NCI-H524 treated with DMSO at 0.1 percent for 48 hours (cell line): ENCODE measurements at places on chromosomes 12 and 14.

DNA sequence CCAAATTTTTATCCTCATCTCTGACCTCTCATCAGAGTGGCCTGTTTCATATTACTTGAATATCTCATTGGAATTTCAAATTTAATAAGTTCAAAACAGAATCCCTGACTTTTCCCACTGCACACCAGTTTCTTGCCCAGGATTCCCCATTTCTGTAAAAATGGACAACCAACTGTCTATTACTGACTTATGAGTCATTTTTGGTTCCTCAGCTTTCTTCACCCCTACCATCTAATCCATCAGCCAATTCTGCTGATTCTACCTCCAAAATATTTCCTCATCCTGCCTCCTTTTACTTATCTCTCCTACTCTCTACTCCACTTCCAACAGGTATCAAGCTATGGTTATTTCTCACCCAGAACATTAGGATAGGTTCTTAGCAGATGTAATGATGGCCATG lies 44.2 kb downstream of the TMX1 start:
- DNase-seq: no peak

DNA sequence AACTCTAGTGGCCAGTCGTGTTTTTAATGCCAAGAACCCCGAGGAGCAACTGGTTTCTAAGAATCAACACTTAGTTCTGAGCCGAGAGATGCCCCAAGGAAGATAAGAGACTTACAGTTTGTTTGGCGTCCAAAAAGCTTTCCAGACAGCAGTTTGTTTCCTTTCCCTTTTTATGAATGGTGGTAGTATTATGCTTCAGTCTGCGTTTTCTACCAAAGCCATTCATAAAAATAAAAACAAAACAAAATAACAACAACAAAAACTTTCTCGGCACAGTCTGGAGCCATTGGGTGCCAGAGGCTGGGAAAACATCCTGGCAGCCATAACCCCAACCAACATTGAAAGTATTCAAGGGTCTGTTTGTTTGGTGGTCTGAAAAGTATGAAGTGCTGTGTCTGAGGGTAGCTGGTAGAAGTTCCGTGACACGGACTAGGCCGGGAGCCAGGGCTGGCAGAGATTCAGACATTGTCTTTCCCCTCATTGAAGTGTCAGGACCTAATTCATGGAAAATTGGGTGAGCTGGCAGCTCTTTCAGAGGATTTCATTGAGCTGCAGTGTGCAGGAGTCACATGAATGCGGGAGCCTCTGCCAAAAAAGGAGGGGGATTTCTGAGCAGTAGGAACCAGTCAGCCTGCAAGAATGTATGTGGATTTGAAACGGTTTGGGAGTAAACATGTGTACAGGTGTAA lies 124.2 kb downstream of the HMGA2 start:
- DNase-seq: no peak

DNA sequence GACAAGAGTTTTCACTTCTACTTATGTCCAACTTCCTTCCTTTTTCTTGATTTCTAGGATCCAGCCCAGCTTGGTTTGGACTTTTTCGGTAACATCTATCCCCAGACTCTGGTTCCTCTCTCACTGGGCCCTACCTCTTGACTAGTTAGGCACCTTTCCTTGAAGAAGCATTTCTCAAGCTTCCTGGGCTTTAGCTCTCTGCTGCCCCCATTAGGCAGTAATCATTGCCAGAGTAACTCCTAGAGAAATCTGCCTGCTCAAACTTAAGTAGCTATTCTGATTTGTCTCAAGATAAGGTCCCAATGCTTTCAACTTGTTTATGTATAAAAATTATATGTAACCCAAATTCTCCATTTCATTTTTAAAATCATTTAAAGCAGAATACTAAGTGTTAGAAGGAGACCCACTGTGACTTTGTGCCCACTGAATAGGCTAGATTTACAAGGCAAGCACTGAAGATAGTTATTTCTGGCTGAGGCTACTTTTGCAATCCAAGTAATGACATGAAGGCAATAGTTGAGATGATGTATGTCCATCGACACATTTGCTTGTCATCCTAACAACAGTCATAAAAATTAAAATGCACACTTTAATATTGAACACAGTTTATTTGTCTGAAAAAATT lies 275.0 kb upstream of the G2E3 start:
- DNase-seq: no peak

GRCh38 chr12:103877934-103878510 lies 37.0 kb upstream of the NT5DC3 start:
- peak; percentile 19 for DNase-seq

DNA sequence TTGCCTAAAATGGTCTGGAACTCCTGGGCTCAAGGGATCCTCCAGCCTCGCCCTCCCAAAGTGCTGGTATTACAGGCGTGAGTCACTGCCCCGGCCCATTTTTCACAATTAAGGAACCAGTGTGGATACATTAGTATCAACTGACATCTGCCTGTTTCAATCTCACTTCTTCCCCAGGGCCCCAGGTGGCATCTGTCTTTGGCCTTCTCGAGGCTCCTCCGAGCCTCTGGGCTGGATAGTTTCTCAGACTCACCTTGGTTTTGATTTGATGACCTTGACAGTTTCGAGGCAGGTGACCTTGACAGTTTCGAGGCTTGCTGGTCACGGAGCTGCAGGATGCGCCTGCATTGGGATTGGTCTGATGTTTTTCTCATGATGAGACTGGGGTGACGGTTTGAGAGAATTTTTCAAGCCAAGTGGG lies 41.0 kb upstream of the NCOR2 start:
- no peak for DNase-seq

DNA sequence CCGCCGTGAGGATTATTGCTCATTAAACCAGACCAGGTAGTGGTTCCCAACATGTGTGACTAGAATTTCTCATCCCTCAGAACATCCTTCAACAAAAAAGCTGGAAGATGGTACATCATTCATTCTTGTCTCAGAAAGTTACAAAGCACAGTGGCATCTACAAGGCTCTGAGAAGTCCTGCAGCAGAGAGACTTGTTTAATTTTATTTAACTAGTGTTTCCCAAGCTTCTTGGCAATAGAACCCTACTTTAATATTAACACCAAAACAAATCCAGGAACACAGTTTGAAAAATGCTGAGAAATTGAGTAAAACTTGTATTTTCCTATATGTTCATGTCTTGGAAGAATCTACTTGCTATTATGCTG lies 54.8 kb downstream of the PLXNC1 start:
- DNase-seq: no peak

GRCh38 chr12:65125975-65126374 lies 4.9 kb upstream of the WIF1 start:
- no peak for DNase-seq

DNA sequence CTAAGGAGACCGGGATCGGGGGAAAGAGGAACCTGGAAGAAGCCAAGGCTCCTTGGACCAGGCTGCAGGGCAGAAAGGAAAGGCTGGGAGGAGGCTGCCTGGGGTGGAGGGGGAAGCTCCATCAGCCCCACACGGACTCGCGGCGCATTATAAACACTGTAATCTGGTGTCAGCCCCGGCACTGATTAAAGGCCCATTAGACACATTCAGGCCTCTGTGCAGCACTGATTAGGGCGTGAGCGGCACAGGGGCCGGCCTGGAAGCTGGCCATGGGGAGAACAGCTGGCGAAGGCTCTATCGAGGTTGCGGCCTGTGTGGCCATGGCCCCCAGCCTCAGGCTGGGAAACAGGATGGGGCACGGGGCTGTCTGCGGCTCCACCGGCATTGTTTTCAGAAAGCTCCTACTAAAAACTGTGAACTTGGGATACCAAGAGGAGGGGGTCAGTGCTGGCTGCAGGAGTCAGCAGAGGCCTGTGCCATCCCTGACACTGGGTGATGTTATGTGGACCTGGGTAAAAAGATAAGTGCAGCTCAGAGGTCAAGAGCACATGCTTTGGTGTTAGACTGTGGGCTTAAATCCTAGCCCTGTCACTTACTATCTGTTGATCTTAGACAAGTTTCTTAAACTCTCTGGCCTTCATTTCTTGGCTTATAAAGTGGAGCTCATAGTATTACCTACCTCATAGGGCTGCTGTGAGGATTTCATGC lies 10.6 kb downstream of the ACVRL1 start:
- DNase-seq: no peak

GRCh38 chr12:15368812-15369211 lies 46.5 kb downstream of the PTPRO start:
- DNase-seq: no peak

- no peak for DNase-seq
These were observed 33.3 kb downstream of the ATP2A2 start for GRCh38 chr12:110314308-110314707.

DNA sequence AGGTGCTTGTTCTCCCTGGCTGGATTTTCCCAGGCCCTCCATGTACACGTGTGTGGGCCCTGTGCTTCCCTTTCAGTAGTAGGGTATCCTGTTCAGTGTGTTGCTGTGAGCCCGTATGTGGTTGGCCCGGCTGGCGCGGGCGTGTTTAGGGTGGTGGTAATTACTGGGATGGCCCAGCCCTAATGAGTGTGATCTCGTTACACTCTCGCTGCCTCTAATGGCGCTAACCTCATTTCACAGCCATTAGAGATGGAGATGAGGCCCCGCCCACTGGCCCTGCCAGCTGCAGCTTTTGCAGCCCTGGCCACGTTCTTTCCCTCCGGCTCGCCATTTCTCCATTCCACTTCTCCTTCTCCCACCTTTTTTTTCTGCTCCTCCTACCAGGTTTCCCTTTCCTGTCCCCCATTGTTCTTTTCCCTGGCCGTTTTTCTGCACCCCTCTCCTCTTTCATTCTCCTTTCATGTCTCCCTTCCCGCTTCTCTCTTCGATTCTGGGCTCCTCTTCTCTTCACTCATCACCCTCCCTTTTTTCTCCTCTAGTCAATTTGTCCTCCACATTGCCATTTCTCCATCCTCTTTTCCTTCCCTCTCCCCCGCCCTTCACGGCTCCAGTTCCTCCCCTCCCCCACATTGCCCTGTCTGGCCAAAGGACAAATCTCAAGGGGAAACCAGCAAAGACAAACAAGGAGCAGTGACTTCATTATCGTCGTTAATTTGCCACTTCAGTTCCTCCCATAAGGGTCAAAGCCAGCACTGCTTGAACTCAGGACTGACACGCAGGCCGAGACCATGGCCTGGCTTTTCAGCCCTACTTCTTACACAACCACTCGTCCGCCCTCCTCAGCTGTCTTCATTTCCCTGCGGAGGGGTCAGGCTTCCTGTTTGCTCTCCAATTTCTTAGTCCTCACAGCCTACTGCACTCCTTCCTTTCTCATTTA lies 6.8 kb downstream of the ZFHX2 start:
- DNase-seq: peak; percentile 56

DNA sequence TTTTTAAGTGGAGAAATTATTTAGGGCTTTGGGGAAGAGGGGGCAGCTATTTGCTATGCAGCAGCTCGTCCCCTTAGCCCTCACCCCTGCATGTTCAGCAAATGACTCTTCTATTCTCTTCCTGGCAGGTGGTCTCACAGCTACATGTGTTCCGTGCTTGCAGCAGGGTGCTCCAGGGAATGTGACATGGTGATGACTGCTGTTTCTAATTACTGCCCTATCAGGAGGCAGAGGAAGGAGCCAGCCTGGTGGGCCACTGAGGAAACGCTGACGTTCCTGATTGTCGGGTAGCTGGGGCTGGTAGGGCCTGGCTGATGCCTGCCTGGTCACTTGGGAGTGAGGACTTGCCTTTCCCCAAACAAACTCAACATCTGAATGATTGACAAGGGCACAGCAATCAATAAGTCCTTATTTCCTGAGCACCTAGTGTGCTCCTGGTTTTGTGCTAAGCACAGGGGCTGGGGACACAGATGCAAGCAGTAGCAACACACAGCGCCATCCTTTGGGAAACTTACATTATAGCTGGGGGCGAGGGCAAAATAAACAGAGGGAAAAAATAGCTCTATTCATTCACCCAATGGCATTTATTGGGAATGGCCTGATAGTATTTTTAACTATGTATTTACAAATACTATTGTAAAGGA lies 377.8 kb downstream of the FUT8 start:
- peak; percentile 70 for DNase-seq

DNA sequence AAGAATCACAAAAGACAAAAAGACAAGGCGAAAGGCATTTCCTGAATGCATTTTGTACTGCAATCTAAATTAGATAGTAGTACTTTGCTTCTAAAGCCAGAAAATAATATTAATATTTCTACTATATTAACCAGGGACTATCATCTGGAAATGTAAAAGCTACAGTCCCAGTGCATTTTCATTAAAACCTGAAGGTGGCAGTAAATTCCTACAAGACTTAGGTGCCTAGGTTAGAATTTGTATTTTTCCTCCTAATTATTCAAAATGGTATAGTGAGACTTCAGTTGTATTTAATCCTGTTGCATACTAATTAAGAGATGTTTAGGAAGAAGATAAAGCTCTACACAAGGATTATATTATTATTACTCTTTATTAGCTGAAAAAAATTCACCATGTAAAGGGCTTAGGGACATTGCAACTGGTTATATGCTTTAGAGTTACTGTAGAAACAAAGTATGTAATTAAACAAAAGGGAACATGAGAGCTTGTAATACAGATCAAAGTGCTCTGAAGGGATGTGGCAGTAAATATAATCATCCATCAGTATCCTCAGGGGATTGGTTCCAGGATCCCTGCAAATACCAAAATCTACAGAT lies 53.6 kb downstream of the BRMS1L start:
- DNase-seq: peak; percentile 65

GRCh38 chr14:58844544-58844943 lies 206.8 kb downstream of the DACT1 start:
- no peak for DNase-seq

DNA sequence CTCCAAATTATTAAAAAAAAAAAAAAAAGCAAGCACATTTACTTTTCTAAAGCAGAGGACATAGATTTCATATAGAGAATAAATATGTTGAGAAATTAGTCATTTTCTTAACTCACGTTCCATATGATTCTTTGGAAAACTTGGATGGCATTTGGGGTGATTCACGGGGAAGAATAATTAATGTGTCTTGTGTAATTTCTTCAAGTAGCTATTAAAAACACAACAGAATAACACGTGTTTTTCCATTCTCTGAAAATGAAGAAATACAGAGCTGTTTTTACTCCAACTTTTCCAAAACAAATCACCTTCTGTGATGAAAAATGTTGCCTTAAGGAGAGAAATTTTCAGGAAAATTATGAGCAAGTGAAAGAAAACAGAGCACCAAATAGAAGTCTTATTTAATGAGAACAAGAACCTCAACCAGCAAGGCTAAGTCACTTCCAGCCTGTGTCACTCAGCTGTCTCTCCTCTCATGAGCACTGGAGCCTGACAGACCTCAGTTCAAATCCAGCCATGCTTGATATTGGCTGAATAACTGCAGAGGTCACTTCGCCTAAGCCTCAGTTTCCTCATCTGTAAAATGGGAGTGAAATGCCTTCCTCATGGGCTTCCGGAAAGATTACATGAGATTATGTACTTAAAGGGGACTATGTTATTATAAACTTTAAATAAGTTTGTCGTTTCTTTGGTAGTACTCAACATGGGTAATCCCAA lies 42.8 kb upstream of the NUAK1 start:
- no peak for DNase-seq

DNA sequence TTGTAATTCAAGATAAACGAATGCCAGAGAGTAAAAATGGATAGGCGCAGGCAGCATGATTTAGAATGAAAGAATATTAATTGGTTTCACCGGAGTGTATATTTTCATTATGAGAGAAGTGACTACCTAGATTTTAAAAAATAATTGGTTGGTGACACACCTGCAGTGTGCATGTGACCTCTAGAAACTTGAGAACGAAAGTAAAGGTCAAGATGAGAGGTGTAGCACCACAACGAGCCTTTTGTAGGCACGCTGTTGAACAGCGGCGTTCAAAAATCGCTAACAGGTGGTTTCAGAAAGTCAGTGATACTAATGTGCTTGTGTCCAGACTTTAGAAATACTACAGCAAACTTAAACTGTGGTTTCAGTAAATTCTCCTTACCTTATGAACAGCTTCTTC lies 123.8 kb downstream of the NPAS3 start:
- DNase-seq: no peak

- peak; percentile 20 for DNase-seq
These were observed 119.9 kb upstream of the LHX5 start for GRCh38 chr12:113591480-113591974.
